ENCODE measurements at places on chromosomes 12 and 14.

GRCh38 chr14:75155169-75155568, 21.2 kb downstream of the TMED10 start:
- H3K4me3 ChIP-seq = no peak overlapping the region
- H3K36me3 ChIP-seq = peaks cover 16% of the 10 kb centered on the region
- no peaks in the 10 kb centered on the region for H3K27me3 ChIP-seq
- no peak overlapping the region for H3K27ac ChIP-seq
- DNase-seq = no peak
- H3K4me1 ChIP-seq = peaks cover 4% of the 10 kb centered on the region

DNA sequence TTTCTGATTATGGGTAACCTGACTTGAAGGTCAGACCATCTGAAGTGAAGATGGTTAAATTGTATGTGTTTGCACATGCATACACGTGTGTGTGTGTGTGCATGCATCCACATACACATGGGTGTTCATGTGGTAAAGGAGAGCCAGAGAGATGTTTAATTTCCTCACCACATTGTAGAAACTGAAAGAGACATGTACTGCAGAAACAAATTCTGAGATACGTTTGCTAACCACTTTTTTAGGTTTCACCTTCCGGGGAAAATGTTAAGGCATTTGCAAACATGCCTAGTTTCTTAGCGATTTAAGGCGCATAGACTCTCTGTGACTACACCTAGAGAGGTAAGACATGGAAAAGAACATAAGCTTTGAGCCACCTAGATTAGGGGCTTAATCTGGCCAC, 362.9 kb downstream of the RAD51B start:
- no peaks in the 10 kb centered on the region for H3K36me3 ChIP-seq
- H3K27ac ChIP-seq = no peak overlapping the region
- H3K4me1 ChIP-seq = peaks cover 6% of the 10 kb centered on the region
- H3K4me3 ChIP-seq = no peak overlapping the region
- no peaks in the 10 kb centered on the region for H3K27me3 ChIP-seq
- no peak for DNase-seq

DNA sequence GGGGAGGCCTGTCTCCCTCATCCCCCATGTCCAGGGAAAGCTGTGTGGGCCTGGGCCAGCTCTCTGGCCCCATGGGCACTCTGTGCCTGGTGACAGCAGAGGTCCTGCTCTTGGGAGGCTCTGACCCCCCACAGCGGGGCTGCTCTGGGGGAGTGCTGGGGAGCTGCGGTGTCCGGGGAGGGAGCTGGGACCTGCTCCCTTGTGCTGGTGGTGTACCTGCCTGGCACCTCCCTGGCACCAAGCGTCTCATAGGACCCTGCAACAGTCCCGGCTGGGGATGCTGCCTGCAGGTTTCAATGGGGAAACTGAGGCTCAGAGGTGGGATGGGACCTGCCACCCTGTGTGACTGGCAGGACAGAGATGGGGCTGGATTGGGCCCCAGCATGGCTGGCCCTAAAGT, 111.3 kb downstream of the KIF26A start:
- no peaks in the 10 kb centered on the region for H3K36me3 ChIP-seq
- no peak for DNase-seq
- no peaks in the 10 kb centered on the region for H3K4me1 ChIP-seq
- H3K27me3 ChIP-seq = no peaks in the 10 kb centered on the region

GRCh38 chr14:68526512-68527091, 266.3 kb downstream of the ZFP36L1 start:
- no peak overlapping the region for H3K4me3 ChIP-seq
- no peaks in the 10 kb centered on the region for H3K27me3 ChIP-seq
- DNase-seq = no peak
- H3K27ac ChIP-seq = peak overlapping the region; percentile 61
- H3K4me1 ChIP-seq = no peaks in the 10 kb centered on the region
- no peaks in the 10 kb centered on the region for H3K36me3 ChIP-seq

DNA sequence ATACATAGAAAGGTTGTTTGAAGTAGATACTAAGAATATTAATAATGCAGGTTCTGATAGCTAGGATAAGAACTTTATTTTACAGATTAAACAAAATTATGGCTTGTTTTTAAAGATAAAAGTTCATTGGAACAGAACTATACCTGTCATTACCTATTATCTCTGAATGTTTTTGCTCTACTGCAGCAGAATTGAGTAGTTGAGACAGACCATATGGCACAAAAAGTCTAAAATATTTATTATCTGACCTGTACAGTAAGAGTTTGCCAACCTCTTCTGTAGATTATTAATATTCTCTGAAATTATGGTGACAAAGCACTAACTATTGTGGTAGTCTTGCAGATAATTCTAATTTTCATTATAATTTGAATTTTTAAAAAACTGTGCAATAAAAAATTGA, 829.1 kb upstream of the MGAT4C start:
- no peaks in the 10 kb centered on the region for H3K4me1 ChIP-seq
- no peaks in the 10 kb centered on the region for H3K27me3 ChIP-seq
- no peak for DNase-seq
- no peak overlapping the region for H3K27ac ChIP-seq
- H3K4me3 ChIP-seq = no peak overlapping the region

GRCh38 chr12:114952573-114953271, 268.7 kb upstream of the TBX3 start:
- H3K4me1 ChIP-seq = no peaks in the 10 kb centered on the region
- H3K4me3 ChIP-seq = no peak overlapping the region
- no peak for DNase-seq
- no peak overlapping the region for H3K27ac ChIP-seq
- no peaks in the 10 kb centered on the region for H3K36me3 ChIP-seq
- H3K27me3 ChIP-seq = no peaks in the 10 kb centered on the region

- no peaks in the 10 kb centered on the region for H3K27me3 ChIP-seq
- no peak for DNase-seq
Measured at GRCh38 chr12:3199551-3200031, 122.4 kb downstream of the TSPAN9 start.

DNA sequence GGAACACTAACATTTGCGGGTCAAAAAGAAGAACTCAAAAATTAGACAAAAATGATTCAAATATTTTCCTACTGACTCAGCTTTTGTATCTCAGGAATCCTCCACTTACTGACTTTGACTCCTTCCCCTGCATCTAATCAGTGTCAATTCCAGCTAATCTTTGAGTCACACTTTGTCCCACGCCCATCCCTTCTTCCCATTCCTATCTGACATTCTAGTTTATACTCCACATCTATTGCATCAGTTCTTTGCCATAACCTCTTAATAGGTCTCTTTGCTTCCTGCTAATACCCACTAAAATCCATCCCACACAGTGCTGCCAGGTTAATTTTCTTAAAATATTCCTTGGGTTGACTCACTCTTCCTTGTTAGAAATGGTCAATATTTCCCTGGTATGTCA, 19.1 kb downstream of the BBS10 start:
- H3K4me1 ChIP-seq = no peaks in the 10 kb centered on the region
- H3K36me3 ChIP-seq = no peaks in the 10 kb centered on the region
- H3K4me3 ChIP-seq = no peak overlapping the region
- no peaks in the 10 kb centered on the region for H3K27me3 ChIP-seq
- H3K27ac ChIP-seq = no peak overlapping the region

DNA sequence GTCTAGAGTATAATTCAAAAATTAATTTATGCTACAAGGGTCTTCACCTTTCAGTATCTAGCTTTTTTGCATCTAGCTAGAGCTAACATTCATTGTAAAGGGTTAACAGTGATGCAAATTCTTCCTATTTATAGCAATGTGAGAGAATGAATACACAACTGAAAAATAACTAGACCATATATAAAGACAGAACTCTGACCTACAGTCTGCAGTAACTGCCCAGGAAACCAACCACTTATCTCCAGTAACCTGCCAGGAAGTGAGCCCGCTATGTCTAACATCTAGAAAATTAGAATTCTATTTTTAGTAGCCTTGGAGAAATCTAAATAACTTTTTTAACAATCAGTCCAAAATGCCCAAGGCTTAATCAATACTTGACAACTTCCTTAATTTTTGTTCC, 1021.9 kb downstream of the LRFN5 start:
- no peak for DNase-seq
- H3K36me3 ChIP-seq = no peaks in the 10 kb centered on the region
- H3K4me1 ChIP-seq = no peaks in the 10 kb centered on the region
- no peak overlapping the region for H3K4me3 ChIP-seq

- H3K4me3 ChIP-seq = no peak overlapping the region
- H3K27ac ChIP-seq = no peak overlapping the region
- H3K36me3 ChIP-seq = no peaks in the 10 kb centered on the region
- no peak for DNase-seq
- no peaks in the 10 kb centered on the region for H3K27me3 ChIP-seq
Measured at GRCh38 chr12:117073611-117074010, 25.6 kb downstream of the TESC start.

GRCh38 chr14:63318835-63319234, at the start of gene GPHB5:
GPHB5 (minus strand) TSS chr14:63318935; CDS start chr14:63317849, 1,086 bp downstream.
- no peaks in the 10 kb centered on the region for H3K36me3 ChIP-seq
- H3K4me3 ChIP-seq = no peak within 1 kb of the TSS
- DNase-seq = no peak
- H3K27ac ChIP-seq = no peak within 1 kb of the TSS
- H3K4me1 ChIP-seq = no peaks in the 10 kb centered on the region

- no peaks in the 10 kb centered on the region for H3K27me3 ChIP-seq
- H3K4me3 ChIP-seq = no peak overlapping the region
- no peak overlapping the region for H3K27ac ChIP-seq
Measured at GRCh38 chr12:104694161-104694560, 237.4 kb downstream of the CHST11 start.

DNA sequence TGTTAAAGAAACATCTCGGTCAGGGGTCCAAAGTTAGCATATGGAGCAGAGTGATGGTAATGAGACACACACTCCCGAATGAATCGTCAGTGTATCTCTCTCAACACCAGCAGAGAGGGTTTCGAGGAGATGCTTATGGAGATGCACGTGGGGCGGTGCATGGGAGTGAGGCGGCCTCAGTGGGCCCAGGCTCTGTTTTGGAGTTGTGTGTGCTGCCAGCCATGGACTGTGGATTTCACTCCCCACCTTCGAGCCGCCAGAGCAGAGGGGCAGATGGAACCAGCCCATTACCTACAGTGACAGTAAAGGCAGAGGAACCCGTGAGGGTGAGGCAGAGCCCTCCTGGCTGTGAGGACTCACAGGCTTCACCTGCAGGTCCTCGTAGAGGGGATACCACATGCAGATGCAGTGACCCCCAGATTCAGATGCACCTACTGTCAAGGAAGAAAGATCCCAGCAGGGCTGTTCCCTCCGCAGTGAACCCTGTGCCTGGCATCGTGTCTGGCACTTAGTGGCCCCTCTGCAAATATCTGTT, 68.2 kb downstream of the WDR20 start:
- H3K36me3 ChIP-seq = peaks cover 86% of the 10 kb centered on the region
- no peak for DNase-seq
- no peaks in the 10 kb centered on the region for H3K4me1 ChIP-seq
- H3K27me3 ChIP-seq = no peaks in the 10 kb centered on the region

- no peaks in the 10 kb centered on the region for H3K36me3 ChIP-seq
- no peaks in the 10 kb centered on the region for H3K27me3 ChIP-seq
- no peak overlapping the region for H3K4me3 ChIP-seq
Measured at GRCh38 chr14:30177781-30178180, 250.1 kb upstream of the PRKD1 start.

- H3K27me3 ChIP-seq = no peaks in the 10 kb centered on the region
- no peaks in the 10 kb centered on the region for H3K36me3 ChIP-seq
- no peaks in the 10 kb centered on the region for H3K4me1 ChIP-seq
Measured at GRCh38 chr12:42631513-42631912, 42.0 kb upstream of the PRICKLE1 start.

DNA sequence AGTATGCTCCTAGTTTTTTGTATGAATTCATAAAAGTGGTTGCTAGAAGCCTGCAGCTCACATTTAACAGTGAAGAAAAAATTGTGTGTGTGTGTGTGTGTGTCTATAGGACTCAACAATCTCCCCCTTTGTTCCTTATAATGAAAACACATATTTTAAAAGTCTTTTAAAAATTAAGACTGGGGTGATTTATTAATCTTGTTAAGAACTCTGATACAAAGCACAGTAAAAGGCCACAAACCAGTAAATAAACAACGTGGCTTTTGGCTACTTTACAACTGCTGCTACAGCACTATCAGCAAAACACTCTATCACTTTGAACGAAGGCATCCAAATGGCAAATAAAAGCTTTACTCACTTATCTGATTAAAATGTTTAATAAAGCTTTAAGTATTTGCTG, 594 bp upstream of the VCPKMT start:
- no peaks in the 10 kb centered on the region for H3K4me1 ChIP-seq
- no peaks in the 10 kb centered on the region for H3K36me3 ChIP-seq
- H3K27ac ChIP-seq = peak overlapping the region; percentile 88
- peak overlapping the region; percentile 76 for H3K4me3 ChIP-seq
- DNase-seq = no peak

- no peaks in the 10 kb centered on the region for H3K36me3 ChIP-seq
- H3K27ac ChIP-seq = no peak overlapping the region
- no peaks in the 10 kb centered on the region for H3K27me3 ChIP-seq
- no peak overlapping the region for H3K4me3 ChIP-seq
- no peaks in the 10 kb centered on the region for H3K4me1 ChIP-seq
Measured at GRCh38 chr14:38042322-38042721, 165.4 kb upstream of the SSTR1 start.

DNA sequence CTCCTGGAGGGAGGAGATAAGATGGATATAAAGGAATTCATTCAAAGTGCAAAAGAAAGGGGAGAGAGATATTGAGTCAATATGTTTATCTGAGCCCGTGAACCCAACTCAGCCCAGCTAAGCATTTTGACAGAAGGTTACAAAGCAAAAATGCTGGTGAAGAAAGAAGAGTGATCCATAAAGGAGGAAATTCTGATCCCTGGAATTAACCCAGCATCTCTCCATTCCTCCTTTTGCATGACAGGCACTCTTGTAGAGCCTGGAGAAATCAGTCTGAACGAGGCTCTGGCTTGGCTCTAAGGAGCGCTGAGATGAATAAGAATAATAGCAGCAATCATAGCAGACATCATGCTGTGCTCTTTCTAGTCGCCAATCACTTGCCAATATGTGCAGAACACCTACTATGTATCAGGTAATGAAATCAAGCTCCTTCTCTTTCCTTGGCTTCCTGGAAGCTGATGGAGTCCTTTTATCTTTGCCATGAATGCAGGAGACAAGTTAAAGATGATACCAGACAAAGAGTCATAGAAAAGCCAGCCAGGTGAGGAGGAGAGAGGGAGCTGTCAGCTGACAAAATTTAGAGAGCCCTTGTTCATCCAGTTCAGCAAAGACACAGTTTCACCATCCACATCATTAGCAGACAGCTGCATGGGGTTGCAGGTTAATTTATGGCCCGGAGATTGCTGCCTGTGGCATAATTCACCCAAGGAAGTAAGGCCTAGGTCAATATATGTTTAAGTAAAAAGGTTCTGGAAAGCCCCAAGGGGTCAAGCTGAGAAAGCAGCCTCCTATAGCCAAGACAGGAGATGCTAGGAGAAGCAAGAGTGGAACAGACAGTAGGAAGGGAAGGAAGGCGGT, 476.5 kb upstream of the TBX3 start:
- no peaks in the 10 kb centered on the region for H3K36me3 ChIP-seq
- no peak overlapping the region for H3K27ac ChIP-seq
- no peaks in the 10 kb centered on the region for H3K27me3 ChIP-seq
- H3K4me1 ChIP-seq = no peaks in the 10 kb centered on the region

DNA sequence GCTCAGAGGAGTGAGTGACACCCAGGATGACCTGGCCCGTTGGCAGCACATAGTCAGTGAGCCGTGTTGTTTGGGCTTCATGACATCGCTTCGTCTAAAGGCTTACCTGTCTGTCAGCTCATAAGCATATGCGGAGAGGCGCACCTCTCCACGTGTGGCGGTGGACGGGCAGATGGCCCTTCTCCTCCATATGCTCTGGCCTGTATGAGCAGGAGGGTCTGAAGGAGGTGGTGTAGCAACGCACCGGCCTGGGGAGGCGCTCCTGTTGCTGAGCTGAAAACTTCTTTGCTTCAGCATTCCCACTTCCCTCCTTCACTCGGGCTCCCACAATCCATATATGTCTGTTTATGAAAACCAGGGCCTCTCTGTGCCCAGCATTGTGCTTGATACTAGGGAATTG, 186.1 kb downstream of the TSPAN9 start:
- H3K4me1 ChIP-seq = no peaks in the 10 kb centered on the region
- no peaks in the 10 kb centered on the region for H3K27me3 ChIP-seq
- H3K27ac ChIP-seq = no peak overlapping the region
- no peaks in the 10 kb centered on the region for H3K36me3 ChIP-seq

Measured in Peyer's patch (tissue), 4 donors.